ENCODE measurements at places on chromosomes 11 and 22.

- DNase-seq: no peak
These were observed 546 bp downstream of the DRAP1 start for GRCh38 chr11:65919573-65920371.

DNA sequence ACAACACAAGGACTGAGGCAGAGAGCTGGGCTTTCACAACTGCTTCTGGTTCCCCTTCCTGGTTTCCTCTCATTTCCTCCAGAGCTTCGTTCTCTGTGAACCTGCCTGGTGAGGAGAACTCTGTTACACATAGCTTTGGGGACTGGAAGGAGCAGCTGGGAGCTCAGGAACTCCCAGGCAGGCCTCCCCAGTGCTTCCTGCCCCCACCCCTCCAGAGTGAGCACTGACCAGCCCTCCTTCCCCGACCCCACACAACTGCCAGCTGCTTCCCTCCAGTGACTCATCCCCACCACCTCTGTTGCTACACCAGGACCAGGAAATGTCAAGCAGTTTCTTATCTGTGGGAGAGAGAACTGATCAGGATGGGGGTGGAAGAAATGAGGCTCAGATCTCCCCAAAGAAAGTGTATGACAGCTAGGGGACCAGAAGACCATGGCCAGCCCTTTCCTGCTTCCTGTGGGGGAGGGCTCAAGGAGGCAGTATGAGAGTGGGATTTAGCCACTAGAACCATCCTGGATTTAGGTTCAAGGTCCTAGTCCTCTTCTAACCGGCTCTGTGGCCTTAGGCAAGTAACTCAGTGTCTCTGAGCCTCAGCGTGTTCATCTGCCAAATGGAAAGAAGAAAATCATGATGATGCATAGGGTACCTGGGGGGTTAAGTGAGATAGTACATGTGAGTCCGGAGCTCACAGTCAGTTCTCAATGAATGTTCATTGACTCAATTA, 4.5 kb upstream of the TP53I11 start:
- peak; percentile 30 for DNase-seq

DNA sequence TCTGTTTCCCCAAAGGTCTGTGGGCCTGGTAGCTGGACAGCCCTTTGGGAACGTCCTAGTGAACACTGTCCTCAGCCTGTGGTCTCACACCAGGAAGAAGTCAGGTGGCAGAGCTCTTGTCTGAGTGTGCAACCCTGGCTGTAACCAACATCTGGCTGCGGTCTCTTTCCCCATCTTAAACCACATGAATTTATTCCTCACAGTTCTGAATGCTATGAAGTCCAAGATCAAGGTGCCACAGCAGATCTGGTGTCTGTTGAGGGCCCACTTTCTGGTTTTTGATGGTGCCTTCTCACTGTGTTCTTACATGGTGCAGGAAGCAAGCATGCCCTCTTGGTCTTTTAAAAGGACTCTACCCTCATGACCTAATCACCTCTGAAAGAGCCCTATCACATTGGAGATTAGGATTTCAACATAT, 2.7 kb downstream of the UPB1 start:
- no peak for DNase-seq

DNA sequence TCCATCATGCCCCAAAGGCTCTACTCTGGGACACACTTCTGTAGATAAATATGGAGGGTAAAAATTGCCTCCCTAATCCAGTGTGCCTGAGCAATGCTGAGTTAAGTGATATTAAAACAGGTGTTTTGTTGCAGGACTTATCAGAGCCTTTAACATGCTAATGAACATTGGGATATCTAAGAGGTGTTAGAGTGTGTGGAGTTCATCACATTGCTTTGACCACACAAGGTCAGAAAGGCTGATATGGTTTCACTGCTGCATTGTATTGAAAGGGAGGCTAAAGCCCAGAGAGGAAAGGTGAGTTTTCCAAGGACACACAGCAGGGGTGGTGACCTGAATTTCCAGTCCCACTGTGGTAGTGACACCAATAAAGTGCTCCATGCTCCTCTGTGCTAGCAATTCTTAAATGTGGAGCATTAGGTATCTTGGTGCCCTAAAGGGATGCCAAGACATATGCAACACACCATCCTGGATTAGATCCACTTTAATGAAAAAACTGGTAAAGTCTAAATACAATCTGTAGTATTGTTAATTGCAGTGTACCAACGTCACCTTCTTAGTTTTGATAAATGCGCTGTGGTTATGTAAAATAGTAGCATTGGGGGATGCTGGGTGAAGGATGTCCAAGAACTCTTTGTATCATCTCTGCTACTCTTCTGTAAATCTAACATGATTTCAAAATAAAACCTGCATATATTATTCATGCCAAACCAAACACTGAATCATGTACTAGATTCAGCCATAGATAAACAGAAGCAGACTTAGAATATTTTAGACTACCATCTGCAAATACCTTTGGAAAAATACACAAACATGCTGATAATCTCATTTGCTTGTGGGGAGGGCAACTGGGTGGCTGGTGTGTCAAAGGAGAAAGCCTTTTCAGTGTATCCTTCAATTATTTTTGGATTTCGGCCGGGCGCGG, 45.8 kb downstream of the MIAT start:
- no peak for DNase-seq

DNA sequence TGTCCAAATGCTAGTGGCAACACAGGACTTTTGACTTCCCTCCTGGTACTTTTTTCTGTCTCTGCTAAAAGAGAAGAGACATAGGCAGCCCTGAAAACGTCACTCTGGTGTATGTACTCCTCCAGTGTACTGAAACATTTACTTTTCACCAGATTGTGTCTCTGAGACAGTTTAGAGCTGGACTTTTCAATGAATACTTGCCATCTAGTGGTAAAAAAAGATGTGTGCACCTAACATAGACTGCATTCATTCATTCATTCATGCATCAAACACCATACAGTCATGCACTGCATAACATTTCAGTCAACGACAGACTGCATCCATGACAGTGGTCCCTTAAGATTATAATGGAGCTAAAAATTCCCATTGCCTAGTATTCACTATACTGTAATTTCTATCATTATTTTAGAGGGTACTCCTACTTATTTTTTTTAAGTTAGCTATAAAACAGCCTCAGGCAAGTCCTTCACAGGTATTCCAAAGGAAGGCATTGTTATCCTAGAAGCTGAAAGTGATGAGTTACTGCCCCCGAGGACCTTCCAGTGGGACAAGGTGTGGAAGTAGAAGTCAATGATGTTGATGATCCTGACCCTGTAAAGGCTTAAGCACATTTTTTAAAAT, 186.2 kb downstream of the SPON1 start:
- DNase-seq: peak; percentile 16

DNA sequence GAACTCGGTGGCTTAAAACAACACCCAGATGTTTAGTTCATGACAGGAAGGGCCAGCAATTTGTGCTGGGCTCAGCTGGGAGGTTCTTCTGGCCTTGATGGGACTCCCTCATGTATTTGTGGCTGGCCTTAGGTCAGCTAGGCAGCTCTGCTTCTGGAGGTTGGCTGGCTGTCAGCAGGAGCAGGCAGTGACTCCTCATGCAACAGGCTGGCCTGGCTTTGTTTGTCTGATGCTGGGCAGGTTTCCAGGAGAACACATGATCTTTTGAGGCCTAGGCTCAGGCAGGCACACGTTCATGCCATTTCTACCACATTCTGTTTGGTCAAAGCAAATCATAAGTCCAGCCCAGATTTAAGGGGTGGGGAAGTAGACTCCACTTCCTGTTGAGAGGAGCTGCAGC, 571.2 kb downstream of the TBC1D22A start:
- DNase-seq: peak; percentile 18

DNA sequence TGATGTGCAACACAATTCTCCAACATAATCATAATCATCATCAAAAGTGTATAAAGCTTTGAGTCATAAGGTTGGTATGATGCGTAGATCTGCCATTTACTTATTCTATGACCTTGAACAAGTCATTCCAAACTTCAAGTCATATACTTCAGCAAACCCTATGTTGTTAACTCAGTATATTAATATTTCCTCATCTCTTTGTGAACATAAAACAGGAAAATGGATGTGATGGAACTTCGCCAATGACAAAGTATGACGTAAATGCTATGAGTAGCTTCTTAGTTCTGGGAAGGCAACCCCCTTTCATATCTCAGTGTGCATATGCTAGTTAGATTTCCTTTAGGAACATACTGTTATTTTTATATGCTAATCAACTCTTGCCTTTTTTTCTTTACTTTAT, 102.7 kb upstream of the ANO3 start:
- no peak for DNase-seq

DNA sequence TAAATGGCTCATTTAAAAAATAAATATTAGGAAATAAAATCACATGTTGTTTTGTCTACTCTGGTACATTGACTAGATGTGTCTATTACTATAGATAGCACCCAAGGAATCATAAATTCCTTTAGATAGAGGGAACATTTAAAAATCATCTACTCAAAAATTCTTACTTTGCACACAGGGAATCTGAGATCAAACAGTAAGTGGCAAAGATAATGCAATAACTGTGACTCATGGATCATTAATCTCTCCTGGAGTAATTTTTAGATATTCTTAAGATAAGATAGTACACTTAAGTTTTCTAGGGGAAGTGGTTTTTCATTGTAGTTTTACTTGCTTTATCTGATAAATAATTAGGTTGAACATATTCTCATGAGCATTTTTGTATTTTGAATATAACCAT, 468.9 kb downstream of the LUZP2 start:
- no peak for DNase-seq

DNA sequence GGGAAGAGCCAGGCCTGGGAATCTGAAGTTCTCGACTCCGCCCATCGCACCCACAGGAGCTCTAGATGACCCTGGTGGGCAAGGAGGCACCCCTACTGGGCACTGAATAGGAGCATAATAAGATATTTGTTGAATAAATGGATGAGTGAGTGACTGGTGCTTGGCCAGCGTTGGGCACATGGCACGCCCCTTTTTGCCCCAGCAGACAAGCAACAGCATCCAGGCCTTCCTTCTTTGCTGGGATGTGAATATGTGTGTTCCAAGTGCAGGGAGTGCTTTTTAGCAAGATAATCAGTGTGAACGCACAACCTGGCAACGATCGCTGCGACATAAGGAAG, 443 bp upstream of the CELF1 start:
- no peak for DNase-seq

DNA sequence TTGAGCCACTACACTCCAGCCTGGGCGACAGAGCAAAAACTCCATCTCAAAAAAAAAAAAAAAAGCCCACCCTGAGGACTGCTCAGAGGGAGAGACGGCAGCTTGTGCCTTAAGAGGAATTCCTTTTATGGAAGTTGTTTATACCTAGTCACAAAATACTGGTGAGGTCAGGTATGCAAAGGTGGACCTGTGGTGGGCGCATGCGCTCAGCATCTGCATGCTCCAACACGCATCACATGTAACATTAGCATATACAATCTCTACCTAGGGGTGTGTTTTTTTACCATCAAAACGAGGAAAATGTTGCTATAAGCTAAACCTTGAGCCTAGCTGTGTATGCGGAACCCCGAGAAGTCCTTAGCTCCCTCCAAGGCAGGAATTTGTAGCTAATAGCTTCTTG, 6.8 kb upstream of the SART1 start:
- no peak for DNase-seq

DNA sequence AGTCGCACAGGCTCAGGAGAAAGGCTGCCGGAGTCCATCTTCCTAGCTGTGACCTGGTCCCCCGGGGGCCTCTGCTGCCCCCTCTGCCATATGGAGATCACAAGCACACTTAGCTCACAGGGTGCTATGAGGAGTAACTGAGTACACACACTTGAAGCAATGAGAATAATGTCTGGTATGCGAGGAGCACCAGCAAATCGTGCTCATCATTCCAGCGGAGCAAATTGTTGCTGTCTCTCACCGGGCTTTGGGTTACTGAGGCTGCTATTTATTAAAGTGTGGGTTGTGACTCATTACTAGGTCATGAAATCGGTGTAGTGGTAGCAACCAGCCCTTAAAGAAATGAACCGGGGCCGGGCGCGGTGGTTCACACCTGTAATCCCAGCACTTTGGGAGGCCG, 48.1 kb upstream of the EIF3D start:
- peak; percentile 94 for DNase-seq

- no peak for DNase-seq
These were observed 4.1 kb upstream of the FAR1 start for GRCh38 chr11:13664351-13664750.

DNA sequence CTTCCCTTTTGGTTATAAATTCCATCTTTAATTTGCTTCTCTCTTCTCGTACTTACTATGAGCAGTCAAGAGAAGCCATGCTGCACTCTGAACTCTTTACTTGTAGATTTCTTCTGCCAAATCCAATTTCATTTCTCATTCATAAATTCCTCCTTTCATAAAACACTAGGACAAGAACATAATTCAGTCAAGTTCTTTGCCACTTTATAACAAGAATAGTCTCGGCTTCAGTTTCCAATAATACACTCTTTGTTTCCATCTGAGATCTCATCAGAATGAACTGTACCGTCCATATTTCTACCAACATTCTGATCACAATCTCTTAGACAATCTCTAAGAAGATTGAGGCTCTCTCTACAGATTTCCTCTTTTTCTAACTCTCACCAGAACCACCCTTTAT, 25.1 kb downstream of the IZUMO1R start:
- DNase-seq: no peak

DNA sequence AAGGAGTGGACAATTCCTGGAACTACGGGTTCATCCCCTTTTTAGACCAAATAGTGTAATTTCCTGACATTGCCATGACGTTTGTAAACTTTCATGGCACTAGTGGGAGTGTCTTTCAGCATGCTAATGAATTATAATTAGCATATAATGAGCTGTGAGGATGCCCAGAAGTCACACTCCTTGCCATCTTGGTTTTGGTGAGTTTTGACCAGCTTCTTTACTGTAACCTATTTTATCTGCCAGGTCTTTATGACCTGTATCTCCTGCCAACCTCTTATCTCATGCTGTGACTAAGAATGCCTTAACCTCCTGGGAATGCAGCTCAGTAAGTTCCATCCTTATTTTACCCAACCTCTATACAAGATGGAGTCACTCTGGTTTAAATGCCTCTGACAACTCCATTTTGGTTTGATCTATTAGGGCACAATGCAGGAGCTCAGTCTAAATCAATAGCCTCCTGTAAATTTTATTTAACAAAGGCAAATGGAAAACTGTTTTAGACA, 20.7 kb downstream of the OR10A6 start:
- no peak for DNase-seq

- DNase-seq: no peak
These were observed 58.9 kb downstream of the FLRT1 start for GRCh38 chr11:64094463-64095260.

All from GM04503 (cell line).